CD4-positive, alpha-beta T cell (primary cell): ENCODE measurements at places on chromosomes 16 and 17.

- DNase-seq = no peak
Measured at GRCh38 chr16:85348065-85348840, 236.0 kb upstream of the CIBAR2 start.

DNA sequence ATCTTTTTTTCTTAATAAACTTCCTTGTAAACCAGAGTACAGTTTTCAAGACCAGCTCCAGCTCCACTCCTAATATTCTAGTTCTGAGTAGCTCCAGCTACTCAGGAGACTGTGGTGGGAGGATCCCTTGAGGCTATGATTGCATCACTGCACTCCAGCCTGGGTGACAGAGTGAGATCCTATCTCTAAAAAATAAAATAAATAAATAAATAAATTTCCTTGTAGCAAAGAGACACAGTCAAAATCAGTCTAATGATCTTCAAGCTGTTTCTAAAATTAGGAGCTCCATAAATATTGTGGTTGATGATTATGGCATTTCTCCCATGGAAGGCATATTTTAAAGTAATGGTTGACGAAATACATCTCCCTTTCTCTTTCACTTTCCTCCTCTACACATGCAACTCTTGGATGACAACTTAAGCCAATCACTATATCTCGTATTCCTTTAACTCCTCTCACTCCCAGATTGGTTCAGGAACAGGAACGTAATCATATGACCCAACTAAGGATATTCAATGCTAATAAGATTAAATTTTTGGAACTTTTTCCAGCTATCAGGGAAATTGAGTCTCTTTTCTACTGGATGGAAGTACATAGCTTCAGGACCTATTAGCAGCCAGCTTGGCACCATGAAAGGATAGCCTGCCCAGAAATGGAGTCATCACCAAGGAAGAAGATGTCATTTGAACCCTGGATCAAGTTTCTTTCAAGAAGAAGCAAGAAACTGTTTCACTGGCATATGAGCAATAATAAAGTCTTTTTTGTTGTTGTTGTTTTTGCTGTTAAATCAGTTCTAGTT is 42.1 kb upstream of the TAOK1 start:
- no peak for DNase-seq

DNA sequence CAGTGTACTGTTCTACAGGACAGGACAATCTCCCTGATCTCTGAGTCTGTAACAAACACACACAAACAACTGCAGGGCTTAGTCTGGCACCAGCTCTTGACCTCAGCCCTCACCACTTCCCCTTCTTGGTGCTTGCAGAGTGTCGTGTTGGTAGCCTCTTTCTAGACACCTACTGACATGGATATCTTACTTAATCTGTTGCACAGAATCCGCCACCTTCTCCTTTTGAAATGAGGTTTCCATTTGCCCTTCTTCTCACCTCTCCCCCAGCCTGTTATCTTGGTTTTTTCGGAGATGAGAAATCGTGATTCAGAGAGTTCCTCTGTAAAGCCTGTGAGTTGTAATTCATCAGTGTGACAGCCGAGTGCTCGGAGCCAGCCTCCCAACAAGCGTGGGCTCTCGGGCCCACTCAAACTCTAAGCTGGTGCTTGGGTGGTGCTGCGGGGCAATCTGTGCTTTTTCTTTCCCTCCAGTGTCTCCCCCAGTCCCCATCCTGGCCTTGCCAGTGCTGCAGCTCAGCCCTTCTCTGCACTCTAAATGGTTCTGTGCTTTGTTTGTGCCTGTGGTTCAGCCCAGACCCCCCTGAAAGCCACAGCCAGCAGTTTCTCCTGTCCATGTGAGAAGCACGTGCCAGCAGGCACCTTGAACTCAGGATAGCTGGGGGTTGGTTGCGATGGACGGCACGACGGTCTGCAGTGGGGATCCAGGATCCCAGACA is 28.1 kb downstream of the KIAA0513 start:
- peak; percentile 33 for DNase-seq

DNA sequence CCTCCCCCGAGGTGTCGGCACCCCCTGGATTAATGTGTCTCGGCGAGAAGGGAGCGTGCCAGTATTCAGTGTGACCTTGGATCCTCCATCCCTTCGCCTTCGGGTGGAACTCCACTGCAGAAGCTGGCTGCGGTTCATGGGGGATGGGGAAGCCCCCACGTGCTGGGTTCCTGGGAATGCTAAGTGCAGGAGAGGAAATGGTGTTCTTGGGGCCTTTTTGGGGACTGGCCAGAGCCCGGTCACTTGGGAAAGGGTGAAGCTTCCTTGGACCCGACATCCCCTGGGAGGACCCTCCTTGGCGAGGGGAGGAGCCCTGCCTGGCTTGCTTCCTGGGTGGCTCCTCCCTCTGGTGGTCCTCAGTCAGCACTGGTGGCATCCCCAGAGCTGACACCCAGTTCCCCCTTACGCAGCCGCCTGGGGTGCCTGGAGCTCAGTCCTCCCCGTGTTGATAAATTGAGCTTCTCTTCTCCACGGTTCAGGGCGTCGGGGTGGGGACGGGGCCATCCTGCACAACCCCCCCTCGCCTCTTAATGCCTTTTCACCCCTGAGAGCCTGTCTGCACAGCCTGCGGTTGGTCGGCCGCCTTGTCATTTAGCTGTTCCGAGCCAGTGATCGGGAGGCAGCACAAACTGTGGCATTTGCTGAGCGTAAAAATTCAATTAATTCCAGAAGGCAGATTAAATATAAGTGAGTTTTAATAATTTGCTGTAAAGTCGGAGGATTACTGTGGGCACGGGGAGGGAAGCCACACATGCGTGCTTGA is 30.7 kb upstream of the GSE1 start:
- no peak for DNase-seq

GRCh38 chr17:66865151-66865550 is 30.2 kb downstream of the CACNG5 start:
- no peak for DNase-seq

GRCh38 chr16:78317564-78318240 is 218.2 kb downstream of the WWOX start:
- DNase-seq = no peak

DNA sequence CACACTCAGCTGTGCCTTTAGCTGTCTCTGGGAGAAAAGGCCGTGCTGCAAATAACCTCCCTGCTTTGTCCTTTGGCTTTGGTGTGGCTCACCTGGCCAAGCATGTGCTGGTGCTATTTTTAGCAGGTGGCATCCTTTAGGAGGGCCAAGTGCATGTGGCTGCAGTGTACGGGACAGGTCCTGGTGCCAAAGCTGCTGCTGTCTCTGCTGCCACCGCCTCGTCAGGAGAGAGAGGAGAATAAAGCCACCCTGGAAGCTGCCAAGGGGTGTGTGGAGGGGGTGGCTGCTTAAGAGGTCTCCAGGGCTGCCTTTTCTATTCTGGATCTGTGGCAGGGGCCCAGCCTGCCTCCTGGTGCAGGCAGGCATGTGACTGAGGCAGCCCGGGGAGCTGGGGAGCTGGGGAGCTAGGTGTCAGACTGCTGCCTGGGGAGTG is 6.2 kb downstream of the AKAP1 start:
- no peak for DNase-seq

DNA sequence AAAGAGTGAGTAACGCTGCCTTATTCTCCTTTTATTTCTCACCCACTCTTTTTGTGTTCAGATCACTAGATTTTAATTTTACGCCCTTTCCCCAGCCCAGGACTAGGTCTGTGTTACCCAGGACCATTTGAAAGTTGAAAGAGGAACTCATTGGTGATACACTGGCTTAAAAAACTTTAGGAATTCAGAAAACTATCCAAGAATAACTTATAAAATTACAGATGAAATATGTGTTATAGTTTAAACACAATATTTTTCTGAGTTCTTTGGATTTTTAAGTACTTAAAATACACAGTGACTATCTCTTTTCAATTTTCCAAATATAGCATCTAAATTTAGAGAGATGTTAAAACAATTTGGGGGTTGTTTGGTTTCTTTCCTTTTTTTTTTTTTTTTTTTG is 385.2 kb downstream of the CDH13 start:
- DNase-seq = no peak

DNA sequence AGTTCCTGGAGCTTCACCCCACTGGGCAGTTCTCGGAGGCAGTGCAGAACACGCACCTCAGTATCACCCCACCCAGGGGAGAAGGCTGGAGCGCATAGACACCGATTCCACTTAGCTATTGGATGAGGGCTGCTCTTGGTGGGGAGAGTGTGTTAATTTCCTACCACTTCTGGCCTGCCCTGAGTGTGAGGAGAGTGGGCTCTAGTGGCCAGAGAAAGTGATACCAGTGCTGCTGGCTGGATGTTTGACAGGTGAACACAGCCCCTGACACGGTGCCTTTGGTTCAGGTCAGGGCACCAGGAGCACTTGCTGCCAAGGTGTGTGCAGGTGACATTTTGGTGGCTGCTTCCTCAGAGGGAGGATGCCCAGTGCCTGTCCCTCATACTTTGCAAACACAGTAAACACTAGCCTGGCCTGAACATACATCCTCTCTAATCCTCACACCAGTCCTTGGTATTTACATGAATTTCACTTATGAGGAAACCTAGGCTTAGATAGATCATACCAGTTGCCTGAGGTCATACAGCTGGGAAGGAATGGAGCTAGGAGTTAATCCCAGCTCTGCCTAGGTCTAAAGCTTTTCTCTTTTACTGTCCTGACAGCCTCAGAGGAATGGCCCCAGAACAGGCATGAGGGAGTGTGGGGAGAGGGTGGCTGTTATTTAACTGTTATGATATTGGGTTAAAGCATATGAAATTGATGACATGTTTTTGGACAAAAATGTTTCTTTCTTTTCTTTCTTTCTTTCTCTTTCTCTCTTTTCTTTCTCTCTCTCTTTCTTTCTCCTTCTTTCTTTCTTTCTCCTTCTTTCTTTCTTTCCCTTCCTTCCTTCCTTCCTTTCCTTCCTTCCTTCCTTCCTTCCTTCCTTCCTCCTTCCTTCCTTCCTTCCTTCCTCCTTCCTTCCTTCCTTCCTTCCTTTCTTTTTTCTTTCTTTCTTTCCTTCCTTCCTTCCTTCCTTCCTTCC is 21.0 kb upstream of the ITGAX start:
- no peak for DNase-seq

- no peak for DNase-seq
Measured at GRCh38 chr17:32370426-32370825, 20.5 kb downstream of the ZNF207 start.

DNA sequence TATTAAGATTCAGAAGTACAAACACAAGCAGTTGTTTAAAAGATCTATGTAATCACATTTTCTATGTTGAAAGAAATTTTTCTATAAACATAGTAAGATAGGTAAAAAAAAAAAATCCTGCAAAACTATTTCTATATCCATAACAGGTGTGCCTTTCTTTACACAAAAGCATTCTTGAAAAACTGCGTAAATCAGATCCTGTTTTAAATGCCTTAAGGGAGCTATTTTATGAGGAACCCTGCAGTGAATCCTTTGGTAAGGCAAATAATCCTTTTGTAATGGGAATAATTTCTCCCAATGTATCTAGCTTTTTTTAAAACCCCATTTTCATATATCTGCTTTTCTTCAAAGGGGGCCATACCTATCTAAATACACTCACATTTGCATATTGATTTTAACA is 157.3 kb downstream of the AATF start:
- no peak for DNase-seq

- no peak for DNase-seq
Measured at GRCh38 chr16:684961-685696, 995 bp upstream of the JMJD8 start.

GRCh38 chr17:78962345-78962983 is 17.3 kb downstream of the LGALS3BP start:
- no peak for DNase-seq

GRCh38 chr17:34299027-34299426 is 13.5 kb downstream of the CCL11 start:
- no peak for DNase-seq

GRCh38 chr17:40346765-40347158 is 17.8 kb downstream of the GJD3 start:
- no peak for DNase-seq

DNA sequence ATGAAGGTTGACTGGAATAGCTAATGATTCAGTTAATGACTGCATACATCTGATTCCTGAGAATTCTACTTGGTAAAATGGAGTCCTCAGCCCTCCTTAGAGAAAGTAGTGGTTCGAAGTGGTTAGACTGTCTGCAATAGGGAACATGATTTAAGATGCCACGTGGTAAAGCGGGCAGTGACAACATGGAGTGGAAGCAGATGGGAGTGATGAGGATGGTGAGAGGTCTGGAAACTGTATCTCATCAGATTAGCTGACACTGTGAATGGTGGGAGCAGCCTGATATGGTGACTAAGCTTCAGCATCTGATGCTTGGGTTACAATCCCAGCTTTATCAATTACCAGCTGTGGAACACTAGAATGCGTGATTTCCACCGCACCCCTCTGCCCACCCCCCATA is 8.4 kb downstream of the CDH11 start:
- DNase-seq = no peak

- no peak for DNase-seq
Measured at GRCh38 chr17:74250324-74250995, 23.6 kb upstream of the DNAI2 start.

DNA sequence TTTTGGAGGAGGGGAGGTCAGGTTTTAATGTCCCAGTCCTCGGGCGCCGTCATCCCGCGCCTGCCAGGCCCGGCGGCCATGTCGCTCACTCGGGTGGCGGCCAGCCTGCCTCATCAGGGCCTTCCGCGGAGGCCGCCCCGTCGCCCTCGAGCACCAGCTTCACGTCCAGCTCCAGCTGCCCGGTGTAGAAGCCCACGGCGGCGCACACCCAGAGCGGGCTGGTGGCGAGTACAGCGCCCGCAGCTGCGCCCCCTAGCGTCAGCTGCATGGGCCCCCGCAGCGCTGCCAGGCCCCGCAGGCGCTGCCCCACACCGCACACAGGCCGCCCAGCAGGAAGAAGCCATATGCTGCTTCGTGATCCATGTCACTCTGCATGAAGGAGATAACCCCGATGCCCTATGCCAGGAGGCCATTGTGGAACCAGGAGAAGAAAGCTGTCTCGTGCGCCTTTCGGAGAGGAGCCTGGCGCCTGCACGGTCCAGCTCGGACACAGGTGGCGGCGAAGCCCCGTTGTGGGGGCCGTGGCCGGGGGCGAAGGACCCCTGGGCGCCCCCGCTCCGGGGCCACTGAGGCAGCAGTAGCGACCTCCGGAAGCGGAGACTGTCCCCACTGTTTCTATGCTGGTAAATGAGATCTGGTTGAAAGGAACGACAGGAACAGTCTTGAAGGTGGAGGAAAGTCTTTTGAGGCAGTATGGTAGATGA is 9.6 kb downstream of the AP2B1 start:
- DNase-seq = no peak

GRCh38 chr17:62790564-62790986 is 17.5 kb downstream of the MARCHF10 start:
- DNase-seq = no peak

DNA sequence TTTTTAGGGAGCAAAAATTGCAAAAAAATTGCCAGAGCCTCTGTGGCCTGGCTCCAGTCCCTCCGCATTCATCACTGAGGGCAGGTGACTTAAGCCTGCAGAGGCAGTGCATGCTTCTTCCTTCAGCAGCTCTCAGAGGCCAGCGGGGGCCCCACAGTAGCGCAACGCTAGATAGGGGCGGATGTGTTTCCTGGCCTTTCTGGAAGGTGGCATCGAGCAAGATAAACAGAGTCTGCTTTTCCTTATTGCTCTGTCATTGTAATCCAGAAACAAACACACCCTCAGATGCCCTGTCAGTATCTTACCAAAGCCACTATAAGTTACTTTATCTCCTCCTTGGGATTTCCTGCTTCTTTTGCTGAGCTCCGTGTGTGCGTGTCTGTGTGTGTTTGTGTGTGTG is 75.5 kb upstream of the IRX6 start:
- no peak for DNase-seq
